ENCODE measurements at places on chromosomes 2 and 18.

DNA sequence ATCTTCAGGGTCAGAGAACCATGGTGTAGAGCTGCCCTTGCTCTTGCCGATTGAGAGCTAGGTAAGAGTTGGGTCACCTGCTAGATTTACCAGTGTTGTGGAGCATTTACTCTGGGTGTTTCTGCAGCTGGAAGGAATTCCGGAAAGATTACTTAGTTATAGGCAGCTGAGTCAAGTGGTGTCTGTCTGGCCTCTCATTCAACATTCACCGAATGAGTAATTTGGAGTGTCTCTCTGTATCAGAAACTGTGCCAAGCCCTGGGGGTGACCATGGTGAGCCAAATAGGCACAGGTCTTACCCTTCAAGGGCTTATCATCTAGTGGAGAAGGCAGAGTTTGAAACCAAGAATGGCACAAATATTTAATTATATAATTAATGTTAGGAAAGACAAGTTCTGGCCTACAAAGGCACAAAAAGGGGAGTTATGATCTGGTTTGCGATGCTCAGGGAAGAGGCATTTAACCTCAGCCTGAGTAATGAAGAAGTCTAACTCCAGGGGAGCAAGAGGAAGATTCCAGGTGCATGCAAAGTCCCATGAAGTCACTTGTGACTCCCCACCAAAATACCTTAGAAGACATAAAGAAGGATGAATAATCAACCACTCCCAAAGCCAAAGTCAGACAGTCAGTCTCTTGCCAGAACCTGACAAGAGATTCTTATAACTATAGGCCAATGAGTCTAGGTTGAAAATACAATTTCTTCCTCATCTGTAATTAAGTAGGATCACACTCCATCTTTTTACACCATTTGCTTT is 12.5 kb downstream of the SETBP1 start:
- no peak for DNase-seq

GRCh38 chr2:71586471-71586870 is 133.1 kb downstream of the DYSF start:
- DNase-seq = no peak

DNA sequence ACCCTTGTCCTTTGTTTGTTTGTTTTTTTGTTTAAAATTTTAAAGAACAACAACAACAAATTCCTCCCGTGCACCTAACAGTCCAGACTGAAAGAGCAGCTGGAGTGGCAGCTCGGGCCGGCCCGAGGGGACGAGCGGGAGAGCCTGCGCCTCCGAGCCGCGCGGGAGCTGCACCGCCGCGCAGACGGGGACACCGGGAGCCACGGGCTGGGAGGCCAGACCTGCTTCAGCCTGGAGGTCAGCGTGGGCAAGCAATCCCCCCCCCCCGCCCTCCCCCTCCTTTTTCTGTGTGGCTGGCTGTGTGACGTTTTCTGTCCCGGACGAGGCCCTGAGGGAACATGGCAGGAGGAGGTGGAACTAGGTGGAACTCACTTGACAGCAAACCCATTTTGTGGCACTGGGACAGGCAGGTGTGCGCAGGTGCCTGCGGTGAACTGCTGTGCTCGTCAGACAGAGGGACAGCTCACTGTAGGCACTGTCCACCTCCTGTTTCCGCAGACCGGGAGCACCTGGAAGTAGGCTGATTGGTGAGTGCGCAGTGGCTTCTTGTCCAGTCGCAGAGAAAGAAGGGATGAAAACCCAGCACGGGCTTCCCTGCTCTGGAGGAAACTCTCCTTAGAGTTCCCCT is 80.6 kb downstream of the MTCL1 start:
- no peak for DNase-seq

DNA sequence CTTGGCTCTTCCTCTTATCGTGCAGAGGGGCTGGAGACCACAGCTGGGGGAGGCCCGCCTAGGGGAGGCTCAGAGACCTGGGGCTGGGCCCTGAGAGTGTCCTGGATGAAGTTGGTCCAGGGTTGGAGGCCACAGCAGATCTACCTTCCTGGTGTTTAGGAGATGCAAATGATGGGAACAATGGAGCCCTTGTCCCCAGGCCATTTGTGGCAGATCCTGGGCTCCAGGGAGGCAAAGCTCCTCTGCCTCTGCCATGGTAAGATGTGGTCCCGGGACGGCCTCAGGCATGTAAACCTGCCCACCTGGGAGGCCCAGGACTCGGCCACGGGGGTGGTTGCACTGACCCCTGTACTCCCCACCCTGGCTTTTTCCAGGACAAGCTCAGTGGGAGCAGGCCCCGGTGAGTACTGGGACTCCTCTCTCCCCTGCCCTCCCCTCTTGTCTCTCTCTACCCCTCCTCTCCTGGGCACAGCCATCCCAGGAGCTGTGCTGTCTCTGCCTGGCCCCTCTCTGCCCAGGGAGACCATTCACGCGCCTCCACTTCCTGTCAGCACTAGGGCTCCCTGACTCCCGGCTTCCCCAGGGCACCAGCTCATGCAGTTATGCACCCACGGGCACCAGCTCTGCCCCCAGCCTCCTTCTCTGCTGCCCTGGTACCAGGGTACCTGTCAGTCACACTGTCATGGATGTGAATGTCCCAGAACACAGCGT is 10.9 kb downstream of the SH2D6 start:
- DNase-seq = no peak

- no peak for DNase-seq
These were observed 268.6 kb upstream of the NCKAP5 start for GRCh38 chr2:133836691-133837345.

DNA sequence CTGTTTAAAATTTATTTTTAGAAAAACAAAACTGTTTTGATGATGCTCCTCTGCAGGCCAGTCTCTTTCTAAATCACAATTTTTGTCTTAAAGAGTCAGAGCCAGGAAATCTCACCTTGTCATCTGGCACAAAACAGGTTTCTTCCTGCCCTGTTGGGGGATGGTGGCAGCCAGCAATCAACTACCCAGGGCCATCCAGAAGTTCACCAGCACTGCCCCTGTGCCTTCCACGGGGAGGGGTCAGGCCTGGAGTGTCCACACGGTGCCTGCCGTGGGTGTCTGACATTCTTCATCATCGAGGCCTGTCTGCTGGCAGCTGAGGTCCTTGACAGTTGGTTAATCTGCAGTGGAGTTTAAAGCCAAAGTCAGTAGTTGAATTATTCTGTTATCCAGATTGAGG is 40.0 kb upstream of the BMP10 start:
- DNase-seq = no peak

GRCh38 chr2:55014962-55015939 is 35.0 kb downstream of the RTN4 start:
- DNase-seq = no peak

- no peak for DNase-seq
These were observed 89.3 kb downstream of the ARMC9 start for GRCh38 chr2:231287696-231288095.

- DNase-seq = no peak
These were observed 11.6 kb downstream of the OXER1 start for GRCh38 chr2:42752314-42752713.

GRCh38 chr2:12376025-12376424 is 340.7 kb upstream of the TRIB2 start:
- DNase-seq = no peak

- no peak for DNase-seq
These were observed 67.1 kb downstream of the ABCG8 start for GRCh38 chr2:43905871-43906270.

DNA sequence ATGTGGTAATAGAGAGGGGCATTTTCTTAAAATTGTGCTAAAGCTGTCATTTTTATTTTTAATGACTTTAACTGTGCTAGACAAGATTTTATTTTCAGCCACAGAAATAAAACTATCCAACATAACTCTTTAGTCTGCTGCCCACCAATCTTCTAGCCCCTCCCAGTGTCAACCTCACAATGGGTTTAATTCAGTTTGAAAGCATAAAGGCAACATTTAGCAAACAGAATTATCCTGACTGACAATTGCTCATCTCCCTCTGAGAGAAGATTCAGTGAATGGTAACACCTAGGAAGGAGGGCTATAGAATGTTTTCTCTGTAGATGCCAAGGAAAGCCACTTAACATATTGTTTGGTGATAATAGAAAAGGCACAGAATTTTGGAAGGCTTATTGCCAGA is 5.2 kb downstream of the ERMN start:
- no peak for DNase-seq

DNA sequence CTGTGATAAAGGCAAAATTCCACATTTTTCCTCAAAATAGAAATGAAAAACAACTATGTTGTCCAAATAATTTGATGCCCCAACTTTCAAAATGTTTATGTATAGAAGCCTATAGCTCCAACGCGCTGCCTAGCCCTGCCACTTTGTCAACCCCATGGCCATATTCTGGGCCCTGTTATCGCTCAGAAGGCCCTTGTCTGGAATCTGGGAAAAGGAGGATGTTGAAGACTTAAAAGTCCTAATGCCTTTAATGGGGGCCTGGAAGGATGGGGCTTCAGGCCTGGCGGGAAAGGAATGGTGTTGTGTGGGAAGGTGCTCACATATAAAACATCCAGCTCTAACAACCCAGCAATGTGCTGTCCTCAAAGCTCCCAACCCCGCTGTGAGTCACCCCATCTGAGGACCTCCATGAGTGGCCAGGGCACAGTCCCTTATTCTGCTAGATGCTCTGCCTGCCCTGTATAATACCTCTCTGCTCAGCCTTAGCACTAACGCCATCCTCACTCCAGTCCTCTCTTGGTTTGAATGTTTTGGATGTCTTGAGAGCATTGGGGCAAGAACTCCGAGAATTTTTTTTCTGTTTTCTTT is 86.0 kb downstream of the ACSL3 start:
- DNase-seq = no peak

- DNase-seq = no peak
These were observed 1377.9 kb downstream of the RPIA start for GRCh38 chr2:90069290-90069894.

- no peak for DNase-seq
These were observed 66.1 kb downstream of the CIB4 start for GRCh38 chr2:26574900-26575560.

- DNase-seq = peak; percentile 54
These were observed 132.9 kb upstream of the MGAT5 start for GRCh38 chr2:134120733-134121630.

DNA sequence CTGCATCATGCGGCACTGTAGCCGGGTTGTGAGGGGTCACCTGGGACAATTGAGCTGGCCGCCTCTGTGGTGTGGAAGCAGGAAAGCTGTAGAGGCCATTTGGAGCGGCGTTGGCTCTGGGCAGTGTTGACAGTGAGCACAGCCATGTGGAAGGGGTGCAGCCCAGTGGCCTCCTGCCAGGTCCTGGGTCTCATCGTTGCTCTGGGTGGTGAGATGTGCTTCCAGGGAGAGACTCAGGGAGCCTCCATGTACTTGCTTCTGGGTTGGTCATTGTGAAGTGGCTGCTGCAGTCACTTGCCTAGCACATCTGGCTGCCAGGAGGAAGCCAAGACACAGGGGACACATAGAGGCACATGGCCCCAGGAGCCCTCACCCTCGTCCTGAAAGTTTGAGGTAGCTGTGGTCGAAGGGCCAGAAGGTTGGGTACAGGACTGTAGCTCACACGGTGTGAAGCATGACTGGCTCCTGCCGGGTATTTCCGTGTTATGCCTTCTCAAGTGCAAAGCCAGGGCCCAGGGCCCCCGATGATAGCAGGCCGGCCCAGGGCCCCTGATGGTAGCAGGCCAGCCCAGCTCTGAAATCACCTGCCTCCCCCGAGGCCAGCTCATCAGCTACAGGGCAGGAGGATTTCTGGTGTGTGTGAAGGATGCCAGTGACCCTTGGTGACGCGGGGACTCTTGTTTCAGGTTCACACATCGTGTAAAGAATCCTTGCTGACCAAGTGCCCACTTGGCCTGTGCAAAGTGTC is 82.6 kb downstream of the DGKD start:
- DNase-seq = no peak

GRCh38 chr2:218880102-218880858 is at the start of gene WNT10A:
TSS of gene WNT10A (plus strand) at chr2:218880852. CDS start at chr2:218880996, 144 bp downstream.
- peak; percentile 77 for DNase-seq

DNA sequence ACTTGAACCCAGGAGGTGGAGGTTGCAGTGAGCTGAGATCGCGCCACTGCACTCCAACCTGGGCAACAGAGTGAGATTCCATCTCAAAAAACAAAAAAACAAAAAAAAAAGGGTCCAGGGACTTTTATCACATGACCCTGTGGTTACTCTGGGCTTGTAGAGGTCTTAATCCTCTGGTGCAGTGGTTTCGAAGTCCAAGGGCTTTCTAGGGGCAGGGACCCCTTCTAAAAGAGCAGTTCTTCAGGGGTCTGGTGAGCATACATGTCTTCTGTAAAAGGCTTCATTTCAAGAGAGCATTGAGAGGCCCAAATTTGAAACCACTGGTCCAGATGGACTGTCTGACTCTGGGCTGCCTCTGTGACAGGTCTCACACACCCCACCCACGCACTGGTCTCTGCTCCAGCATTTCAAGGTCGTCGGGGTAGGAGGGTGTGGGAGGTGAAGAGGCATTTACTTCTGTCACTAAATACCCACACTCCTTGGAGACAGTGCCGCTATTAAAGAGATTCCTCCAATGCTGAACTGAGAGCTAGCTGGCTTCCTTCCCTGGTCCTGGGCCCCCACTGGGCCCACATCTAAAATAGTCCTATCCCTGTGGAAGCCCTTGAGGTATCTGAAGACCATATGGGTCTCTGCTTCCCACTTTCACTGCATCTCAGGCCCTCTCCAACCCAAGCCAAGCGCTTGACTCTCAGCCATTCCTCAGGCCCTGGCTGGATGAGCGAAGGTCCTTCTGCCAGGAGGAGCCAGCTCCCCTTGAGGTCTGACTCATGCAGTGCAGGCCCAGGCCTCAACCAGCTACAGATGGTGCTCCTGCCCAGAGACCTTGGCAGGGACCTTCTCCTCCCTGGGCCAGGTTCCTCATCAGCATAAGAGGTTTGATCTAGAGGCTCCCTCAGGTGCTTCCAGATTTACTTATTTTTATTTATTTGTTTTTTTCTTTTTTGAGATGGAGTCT is 44.8 kb downstream of the PAX8 start:
- no peak for DNase-seq

DNA sequence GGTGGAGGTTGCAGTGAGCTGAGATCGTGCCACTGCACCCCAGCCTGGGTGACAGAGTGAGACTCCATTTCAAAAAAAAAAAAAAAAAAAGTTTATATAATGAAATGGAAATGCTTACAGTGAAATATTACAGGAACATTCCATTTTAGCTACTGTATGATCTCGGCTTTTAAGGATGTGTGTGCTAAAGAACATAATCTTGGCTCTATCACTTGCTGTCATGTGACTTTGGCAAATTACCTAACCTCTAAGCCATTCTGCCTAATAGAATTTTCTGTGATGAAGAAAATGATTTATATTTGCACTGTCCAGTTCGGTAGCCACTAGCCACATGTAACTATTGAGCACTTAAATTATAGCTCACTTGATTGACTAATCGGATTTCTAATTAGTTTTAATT is 36.3 kb downstream of the SMAD4 start:
- DNase-seq = no peak

DNA sequence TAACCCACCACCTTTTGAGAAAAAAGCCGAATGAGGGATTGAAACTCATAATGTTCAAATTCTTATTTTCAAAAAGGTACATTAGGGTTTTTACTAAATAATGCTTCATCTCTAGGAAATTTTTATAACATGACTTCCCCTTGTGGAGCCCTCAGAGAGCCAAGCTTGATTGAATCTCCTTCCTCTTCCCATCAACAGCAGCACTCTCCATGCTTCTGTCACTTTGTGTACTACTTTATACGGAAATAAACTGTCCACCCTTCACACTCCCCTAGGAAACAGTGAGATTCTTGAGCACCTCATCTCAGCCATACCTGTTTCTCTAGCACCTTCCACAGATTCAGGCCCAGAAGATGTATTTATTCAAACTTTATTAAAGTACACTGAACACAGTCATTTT is 51.8 kb downstream of the TFPI start:
- DNase-seq = no peak

GRCh38 chr18:31061945-31062344 is 19.4 kb upstream of the DSC3 start:
- no peak for DNase-seq

- no peak for DNase-seq
These were observed 96.8 kb upstream of the MBOAT2 start for GRCh38 chr2:9100080-9100876.
